ENCODE measurements at places on chromosomes 6 and 20.

- DNase-seq = no peak
These were observed 30.5 kb upstream of the SNRPB2 start for GRCh38 chr20:16699293-16699692.

GRCh38 chr20:38202982-38203293, 37.9 kb upstream of the TGM2 start:
- no peak for DNase-seq

DNA sequence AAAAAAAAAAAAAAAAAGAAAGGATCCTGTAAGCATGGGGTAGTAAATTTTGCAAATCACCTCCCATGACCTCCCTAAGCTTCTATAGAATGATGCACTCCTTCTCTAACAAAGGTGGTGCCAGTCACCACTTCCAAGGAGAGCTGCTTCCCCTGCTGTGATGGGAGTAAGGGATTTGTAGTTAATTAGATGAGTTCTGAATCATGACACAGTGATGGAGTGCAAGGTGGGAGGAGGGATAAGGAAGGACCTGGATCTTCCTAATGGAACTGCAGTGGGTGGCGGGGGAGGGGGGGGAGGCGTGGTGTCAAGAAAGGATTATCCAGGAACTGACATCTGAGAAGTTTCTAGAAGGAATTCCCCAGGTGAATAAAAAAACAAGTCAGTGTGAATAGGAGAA, 47.8 kb downstream of the NRN1 start:
- DNase-seq = no peak

- DNase-seq = no peak
These were observed 121.4 kb downstream of the BMP2 start for GRCh38 chr20:6888736-6889395.

- DNase-seq = no peak
These were observed 52.5 kb downstream of the PRND start for GRCh38 chr20:4774207-4774606.
